ENCODE measurements at places on chromosomes 3 and 15. TPM values are rescaled to one million over a fixed set of nuclear protein-coding genes. Genes with fewer than 3 reads are reported as not detected.
A peak's percentile ranks its signal among the peaks of the same experiment; 100 is the strongest.

GRCh38 chr3:142210608-142211007, 14.8 kb downstream of the GK5 start:
- no peak for DNase-seq
- H3K27me3 ChIP-seq: no peaks in the 10 kb centered on the region
- no peak overlapping the region for H3K27ac ChIP-seq
- peaks cover 33% of the 10 kb centered on the region for H3K36me3 ChIP-seq

DNA sequence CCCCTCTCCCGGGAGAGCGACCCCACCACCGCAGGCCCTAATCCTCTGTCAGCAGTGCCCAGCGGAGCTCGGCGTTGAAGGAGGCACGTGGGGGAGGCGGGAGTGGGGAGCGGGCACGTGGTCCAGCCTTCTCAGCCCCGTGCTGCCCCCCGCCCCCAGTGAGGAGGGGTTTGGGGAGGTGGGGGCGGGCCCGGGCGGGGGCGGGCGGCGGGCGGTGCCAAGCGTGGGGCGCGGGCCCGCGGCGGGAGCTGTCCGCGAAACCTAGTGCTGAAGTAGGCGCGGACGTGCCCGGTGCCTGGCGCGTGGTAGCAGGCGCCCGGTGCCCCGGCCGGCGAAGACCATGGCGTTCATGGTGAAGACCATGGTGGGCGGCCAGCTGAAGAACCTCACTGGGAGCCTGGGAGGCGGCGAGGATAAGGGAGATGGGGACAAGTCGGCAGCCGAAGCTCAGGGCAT, at the start of gene CPLX3:
CPLX3 (plus strand) TSS at position 264 of the 456 bp plus-strand sequence; CDS start at position 341, 77 bp downstream.
- peak; percentile 47 for DNase-seq
- H3K36me3 ChIP-seq: no peaks in the 10 kb centered on the region
- H3K4me3 ChIP-seq: no peak within 1 kb of the TSS
- H3K4me1 ChIP-seq: peaks cover under 1% of the 10 kb centered on the region
- no peak within 1 kb of the TSS for H3K27ac ChIP-seq

ACAN gene
- total RNA-seq: 0.30 TPM

PLCB2 gene
- 8.7 TPM for total RNA-seq

PPP1R14D gene
- total RNA-seq: not detected

All from neural crest cell (in vitro differentiated cells).